HT-29 (cell line): ENCODE measurements at places on chromosomes 3 and 15.

- DNase-seq: no peak
These were observed 328.7 kb downstream of the ZBBX start for GRCh38 chr3:167051421-167051820.

- no peak for DNase-seq
These were observed 36.8 kb upstream of the GOLGA6L2 start for GRCh38 chr15:23483821-23484299.

DNA sequence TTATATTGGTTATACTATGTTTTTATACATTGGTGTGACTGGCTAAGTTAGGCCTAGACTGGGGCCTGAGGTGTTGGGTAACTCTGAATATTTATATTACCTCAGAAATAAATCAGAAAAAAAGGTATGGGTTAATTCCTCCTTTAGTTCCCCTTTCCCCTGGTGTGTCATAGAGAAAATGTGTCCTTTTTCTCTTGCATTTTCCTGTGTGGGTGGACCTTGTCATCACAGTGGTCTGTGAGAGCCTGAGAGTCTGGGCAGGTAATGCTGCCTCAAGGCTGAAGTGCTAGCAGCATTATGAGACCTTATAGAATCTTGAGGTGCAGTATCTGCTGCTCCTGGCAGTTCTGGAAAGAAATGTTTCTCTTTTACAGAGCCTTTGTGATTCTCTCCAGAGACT lies 69.7 kb downstream of the PCOLCE2 start:
- DNase-seq: no peak

GRCh38 chr3:145807990-145808389 lies 353.0 kb downstream of the PLOD2 start:
- DNase-seq: peak; percentile 15

- DNase-seq: no peak
These were observed 2.6 kb upstream of the SLC9A9 start for GRCh38 chr3:143850877-143851276.

DNA sequence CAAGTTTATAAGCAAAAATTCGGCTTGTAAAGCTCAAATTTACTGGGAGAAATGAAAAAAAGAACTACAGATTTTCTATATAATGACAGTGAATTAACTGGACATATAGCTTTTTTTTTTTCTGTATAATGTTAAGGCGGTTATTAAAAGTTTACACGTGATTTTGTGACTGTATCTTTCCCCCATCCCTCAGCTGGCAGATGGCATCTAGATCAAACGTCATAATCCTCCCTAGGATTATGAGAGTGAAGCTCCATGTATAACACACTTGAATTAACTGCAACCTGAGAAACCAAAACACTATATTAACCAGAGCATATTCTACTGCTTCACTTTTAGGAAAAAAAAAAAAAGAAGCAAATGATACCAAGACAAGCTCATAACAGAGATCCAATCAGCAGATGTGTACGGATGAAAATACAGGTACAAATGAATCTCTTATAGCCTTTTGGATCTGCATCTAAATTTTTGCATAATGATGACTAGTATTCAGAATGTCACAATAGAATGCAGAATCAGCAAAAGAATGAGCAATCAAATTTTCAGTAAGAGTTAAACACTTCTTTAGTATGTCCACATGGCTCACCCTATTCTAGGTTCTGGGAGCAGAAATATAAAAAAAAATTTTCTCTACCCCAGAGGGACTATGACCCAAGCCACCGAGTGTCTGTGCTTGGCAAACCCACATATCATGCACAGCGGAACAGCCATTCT lies 12.4 kb downstream of the MOBP start:
- no peak for DNase-seq

DNA sequence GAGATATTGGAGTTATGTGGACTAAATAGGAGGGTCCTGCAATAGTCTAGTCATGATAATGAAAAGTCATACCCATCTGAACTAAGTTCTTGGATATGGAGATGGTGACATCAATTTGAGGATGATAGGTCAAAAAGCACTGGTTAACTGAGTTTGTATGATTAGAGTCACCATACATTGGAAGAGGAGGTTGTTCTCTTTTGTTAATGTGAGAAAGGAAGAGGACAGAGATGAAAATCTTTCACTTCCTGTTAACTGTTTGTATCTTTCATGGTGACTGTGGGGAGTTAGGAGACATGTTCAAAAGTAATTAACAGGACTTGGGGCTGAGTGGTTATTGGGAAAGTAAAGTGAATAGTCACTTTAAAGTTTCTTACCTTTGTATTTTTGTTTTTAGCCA lies 11.1 kb downstream of the TMEM62 start:
- no peak for DNase-seq

- DNase-seq: no peak
These were observed 1073.9 kb downstream of the PLOD2 start for GRCh38 chr3:145087038-145087437.

GRCh38 chr15:25171856-25172687 lies 217.3 kb downstream of the SNRPN start:
- no peak for DNase-seq

GRCh38 chr3:61626484-61626883 lies 65.1 kb downstream of the PTPRG start:
- DNase-seq: no peak

DNA sequence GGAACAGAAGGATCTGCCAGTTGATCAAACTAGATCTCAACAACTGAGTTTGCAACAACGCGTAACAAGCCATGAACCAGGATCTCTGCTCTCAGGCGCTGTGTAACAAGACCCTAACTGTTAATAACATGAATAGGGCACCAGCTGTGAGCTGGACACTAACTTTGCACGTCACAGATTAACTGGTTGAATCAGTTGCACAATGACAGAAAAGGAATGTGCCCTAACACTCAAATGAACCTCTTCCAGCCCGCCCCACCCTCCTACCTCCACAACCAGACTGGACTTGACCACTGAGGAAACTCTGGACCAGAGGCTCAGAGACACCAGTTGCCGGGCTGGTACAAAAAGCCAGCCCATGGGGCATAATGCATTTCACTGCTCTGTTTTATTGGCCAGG lies 34.3 kb downstream of the MCF2L2 start:
- DNase-seq: no peak

DNA sequence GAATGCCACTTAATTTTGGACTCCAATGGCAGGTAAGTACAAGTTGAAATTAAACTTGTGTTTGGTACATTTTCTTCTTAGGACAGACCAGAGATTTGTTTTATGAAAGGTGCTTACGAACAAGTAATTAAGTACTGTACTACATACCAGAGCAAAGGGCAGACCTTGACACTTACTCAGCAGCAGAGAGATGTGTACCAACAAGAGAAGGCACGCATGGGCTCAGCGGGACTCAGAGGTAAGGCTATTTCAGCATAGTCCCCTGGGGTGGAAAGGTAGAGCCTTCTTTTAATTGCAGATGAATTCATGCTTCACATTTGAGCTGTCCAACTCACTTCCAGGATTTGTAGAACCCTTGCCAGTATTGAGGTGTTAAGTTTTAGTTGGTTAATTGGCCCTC lies 51.4 kb downstream of the ASTE1 start:
- DNase-seq: no peak

- no peak for DNase-seq
These were observed 62.8 kb upstream of the PROK2 start for GRCh38 chr3:71847794-71848193.

DNA sequence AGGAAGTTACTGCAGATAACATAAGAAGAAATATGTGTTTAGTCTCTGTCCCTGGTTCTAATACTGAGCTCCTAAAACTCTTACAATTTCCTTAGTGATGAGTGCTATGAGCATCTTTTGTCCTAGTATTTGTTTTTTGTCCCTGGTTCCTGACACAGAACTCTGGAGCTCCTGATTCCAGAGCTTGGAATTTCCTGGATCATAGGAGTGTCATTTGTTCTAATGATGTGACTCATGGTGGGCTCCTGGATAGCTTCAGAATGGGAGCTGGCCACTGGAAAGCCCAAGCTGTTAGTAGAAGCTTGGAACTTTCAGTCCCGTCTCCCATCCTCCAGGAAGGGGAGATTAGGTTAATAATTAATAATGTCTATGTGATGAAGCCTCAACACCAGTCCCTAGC lies 98.2 kb downstream of the CNTN6 start:
- no peak for DNase-seq

DNA sequence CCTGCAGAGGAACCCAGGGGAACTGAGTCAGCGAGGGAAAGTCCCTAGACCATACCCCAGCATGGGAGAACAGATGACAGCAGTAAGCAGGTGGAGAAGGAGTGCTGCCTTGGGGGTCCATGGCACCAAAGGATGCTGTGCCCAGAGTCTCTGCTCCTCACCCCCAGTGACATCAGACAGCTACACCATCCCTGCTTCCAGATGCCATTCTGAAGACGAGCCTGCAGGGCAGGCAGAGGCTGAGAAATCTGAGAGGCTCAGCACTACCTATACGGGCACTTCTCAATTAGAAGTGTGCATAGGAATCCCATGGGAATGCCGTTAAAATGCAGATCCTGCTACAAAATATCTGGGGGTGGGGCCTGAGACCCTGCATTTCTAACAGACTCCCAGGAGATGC lies 211.3 kb upstream of the NSMCE3 start:
- DNase-seq: no peak

DNA sequence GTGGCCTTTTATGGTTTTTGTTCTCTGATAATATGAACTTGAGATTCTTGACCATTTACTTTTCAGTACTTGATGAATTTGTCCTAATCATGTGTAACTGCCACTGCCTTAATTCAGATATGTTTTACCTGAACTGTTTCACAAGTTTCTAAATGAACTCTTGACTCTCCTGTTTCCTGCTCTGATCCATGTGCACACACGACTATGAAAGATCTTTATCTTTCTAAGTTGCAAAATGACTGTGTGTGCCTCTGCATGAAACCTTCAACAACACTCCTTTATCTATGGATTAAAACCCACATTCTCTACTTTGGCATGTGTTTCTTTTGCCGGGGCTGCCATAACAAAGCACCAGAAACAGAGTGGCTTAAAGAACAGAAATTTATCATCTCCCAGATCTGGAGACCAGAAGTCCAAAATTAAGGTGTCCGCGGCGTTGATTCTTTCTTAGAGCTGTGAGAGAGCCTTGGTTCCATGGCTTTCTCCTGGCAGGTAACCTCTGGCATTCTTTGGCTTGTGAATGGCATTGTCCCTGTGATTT lies 275.0 kb downstream of the ADAMTSL3 start:
- peak; percentile 71 for DNase-seq

DNA sequence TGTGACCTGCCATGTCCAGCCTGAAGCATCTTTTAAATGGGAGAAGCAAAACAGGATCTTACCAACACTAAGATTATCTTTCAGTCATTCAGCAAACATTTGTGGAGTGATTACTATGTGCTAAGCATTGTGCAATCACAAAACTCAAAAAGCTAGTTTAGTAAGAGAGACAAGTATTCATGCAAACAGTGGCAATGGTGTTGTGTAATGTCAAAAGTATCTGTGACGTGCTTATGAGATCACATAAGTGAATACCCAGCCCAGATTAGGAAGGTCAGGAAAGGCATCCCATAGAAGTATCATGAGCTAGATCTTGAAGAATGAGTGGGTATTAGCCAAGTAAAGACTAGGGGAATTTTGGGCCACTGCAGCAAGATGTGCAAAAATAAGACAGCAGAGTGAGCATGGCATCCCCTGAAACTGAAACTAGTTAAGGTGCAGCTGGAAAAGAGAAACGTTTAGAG lies 32.1 kb downstream of the SEC62 start:
- no peak for DNase-seq

GRCh38 chr3:186236357-186237020 lies 125.5 kb downstream of the DGKG start:
- no peak for DNase-seq

DNA sequence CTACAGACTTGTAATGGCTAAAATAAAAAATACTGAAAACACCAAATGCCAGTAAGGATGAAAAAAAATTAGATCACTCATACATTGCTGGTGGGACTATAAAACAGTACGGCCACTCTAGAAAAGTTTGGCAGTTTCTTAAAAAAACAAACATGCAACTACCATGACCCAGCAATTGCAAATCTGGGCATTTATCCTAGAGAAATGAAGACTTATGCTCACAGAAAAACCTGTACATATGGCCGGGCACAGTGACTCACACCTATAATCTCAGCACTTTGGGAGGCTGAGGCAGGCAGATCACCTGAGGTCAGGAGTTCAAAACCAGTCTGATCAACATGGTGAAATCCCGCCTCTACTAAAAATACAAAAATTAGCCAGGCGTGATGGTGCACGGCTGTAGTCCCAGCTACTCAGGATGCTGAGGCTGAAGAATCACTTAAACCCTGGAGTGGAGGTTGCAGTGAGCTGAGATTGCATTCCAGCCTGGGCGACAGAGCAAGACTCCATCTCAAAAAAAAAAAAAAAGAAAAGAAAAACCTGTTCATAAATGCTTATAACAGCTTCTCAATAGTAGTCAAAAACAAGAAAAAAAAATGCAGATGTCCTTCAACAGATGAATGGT lies 5.6 kb downstream of the TP53BP1 start:
- no peak for DNase-seq

DNA sequence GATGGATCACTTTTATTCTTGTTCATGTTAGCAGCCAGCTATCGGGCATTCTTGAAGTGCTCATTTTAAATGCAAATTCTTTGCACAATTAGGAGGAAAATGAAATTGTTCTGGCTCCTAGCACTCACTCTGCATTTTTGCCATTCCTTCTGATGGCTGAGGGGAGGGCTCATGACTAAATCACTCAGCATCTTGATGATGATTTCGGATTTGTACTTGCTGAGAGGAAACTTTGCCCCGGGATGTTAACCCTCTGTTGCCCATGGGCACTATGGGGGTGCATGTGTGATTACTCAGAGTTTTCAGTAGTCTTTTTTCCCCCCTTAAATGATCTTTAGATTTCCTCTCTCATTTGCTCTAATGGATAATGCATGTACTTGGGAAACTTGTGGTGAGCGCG lies 299.6 kb upstream of the C2CD4B start:
- DNase-seq: no peak

GRCh38 chr3:14608298-14608697 lies 43.3 kb upstream of the CCDC174 start:
- no peak for DNase-seq

DNA sequence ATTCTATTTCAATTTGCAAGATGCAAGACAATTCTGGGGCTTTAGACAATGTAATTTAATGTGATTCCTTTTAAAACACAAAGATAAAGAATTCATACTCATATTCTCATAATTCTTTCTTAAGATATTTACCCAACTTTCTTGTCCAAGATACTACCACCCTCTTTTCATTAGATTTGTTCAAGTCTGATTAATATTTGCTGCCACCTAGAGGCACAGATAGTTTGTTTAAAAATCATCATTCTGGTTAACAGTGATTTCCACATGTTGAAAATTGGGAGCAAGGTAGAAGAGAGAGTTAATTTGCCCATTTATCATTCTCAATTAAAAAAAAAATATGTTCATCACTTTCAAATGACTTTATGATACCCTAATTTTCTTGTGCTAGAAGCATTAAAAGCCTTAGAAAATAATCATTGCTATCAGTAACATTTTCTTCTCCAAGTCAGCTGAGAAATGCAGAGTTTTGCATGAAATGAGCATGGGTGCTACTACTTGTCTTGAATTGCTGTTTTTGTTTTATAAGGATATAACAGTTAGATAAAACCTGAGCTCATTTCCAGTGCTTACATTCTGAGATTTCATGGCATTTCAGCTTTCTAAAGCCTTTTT lies 11.6 kb downstream of the TAMM41 start:
- peak; percentile 17 for DNase-seq
